Stimulated activated CD4-positive, alpha-beta T cell treated with anti-CD3 and anti-CD28 coated beads, TNF-alpha, amount 100 ng/mL, for 1 hour (primary cell): ENCODE measurements at places on chromosomes 11 and 22.

- DNase-seq = no peak
Measured at GRCh38 chr22:36164621-36165020, 4.1 kb upstream of the APOL3 start.

- no peak for DNase-seq
Measured at GRCh38 chr22:45915151-45915550, 61.8 kb downstream of the WNT7B start.

- DNase-seq = no peak
Measured at GRCh38 chr22:17237038-17237668, 17.9 kb upstream of the ADA2 start.

- DNase-seq = no peak
Measured at GRCh38 chr11:95148406-95148805, 58.8 kb downstream of the ENDOD1 start.

- DNase-seq = no peak
Measured at GRCh38 chr11:97641988-97642387, 1252.2 kb downstream of the JRKL start.
